Right cardiac atrium (tissue), 5 donors: ENCODE measurements at places on chromosomes 2 and 18. TPM values are rescaled to one million over a fixed set of nuclear protein-coding genes. Genes with fewer than 3 reads are reported as not detected.

The ANKRD53 gene
- 1.1 TPM for total RNA-seq

The EPB41L3 gene
- total RNA-seq, result 20.8 TPM

The APOB gene
- total RNA-seq, result 93.2 TPM

The FBXO15 gene
- total RNA-seq, result 0.43 TPM

The AGXT gene
- not detected for total RNA-seq

The SERPINB11 gene
- total RNA-seq, result not detected

The POU3F3 gene
- 0.06 TPM for total RNA-seq

The CCDC85A gene
- 1.7 TPM for total RNA-seq

The IL1F10 gene
- not detected for total RNA-seq

The PTPRN gene
- total RNA-seq, result not detected

The C2orf66 gene
- not detected for total RNA-seq

The CEBPZOS gene
- 56.9 TPM for total RNA-seq

The TUBA4B gene
- total RNA-seq, result not detected

The GAREM1 gene
- total RNA-seq, result 9.6 TPM

The TMEM247 gene
- not detected for total RNA-seq

The ALKAL2 gene
- total RNA-seq, result 0.79 TPM

The COL6A3 gene
- total RNA-seq, result 164 TPM

The KRTCAP3 gene
- total RNA-seq, result 1.3 TPM

The CFC1 gene
- 2.8 TPM for total RNA-seq

The CAPN14 gene
- 0.09 TPM for total RNA-seq

The EMX1 gene
- not detected for total RNA-seq

The PRKD3 gene
- 21.8 TPM for total RNA-seq

The ADGRF3 gene
- total RNA-seq, result not detected

The USP14 gene
- 42.2 TPM for total RNA-seq

The NTSR2 gene
- 0.15 TPM for total RNA-seq

The PKDCC gene
- total RNA-seq, result 130 TPM

The GAREM2 gene
- 6.9 TPM for total RNA-seq

The PLCD4 gene
- total RNA-seq, result 1.3 TPM

The TDRD15 gene
- not detected for total RNA-seq
